Right renal pelvis (tissue), 4 donors: ENCODE measurements at places on chromosomes 1 and 21.

DNA sequence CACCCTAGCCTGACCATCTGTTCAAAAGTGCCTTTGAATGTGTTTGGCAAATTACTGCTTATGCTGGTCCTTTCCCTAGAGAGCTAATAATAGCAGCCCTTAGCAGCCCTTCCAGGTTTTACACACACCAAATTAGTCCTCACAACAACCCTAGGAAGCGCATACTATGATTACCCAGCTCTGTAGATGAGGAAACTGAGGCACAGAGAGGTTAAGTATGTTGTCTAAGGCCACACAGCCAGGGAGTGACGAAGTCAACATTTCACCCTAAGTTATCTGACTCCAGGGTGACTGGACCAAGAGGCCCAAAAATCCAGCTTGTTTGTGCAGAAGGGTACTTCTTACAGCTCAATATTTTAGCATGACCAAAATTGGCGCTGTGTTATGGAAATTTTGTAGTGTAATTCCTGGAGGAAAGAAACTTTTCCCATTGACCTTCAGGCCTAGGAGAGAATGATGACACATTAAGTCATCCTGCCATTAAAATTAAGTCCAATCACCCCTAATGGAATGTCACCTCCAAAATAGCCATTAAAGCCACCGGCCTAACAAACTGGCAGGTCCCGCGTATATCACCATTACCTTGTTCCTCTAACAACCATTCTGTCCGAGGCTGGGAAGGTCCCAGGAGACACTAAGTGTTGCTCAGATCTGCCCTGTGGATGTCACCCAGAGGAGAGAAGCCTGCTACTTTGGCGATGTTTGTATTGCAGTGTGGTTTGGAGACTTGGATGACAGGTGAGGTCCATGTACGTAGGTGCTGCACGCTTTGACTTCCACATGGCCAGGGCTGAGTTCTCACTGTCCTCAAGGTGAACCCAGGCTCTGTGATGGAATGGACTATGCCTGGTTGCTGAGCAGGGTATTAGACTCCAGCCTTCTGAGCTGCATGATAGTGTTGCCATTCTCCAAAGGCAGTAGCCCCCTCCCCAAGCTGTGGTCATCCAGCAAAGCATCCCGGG, 258.3 kb downstream of the TOMM20 start:
- no peak for DNase-seq

GRCh38 chr1:221462345-221462744, 279.5 kb downstream of the DUSP10 start:
- no peak for DNase-seq

DNA sequence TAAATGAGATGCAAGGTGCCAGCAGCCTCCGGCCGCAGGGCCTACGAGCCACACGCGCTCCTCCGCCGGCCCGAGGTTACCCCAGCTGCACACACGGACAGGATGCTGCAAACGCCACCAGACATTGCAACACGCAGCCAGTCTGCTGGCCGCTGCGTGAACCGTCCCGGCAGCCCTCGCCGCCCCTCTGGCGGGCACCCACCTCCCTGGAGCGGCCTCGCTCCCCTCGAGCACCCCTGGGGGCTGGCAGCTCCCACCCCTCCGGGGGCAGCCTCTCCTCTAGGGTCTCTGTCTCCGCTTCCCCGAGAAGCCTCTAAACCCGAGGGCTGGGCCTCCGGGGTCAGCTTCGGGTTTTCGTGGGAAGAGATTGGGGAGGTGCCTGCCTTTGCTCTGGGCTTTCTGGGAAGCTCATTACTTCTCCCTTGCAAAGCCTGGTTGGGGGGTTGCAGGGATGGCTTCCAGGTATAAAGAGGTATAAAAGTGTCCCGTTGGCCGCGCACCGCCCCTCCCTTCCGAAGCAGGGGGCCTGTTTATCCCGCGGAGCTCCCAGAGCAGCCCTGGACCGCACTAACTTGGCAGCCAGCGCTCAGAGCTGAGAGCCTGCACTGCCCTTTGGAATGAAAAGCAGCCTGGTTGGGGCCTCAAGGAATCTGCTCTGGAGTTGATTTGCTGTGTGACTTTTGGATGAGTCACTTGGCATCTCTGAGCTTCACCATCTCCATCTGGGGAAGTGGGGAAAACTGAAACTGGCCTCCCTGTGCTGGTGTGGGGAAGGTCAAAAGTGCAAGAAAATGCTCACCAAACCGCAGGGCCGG, 21.8 kb downstream of the DHRS3 start:
- no peak for DNase-seq

DNA sequence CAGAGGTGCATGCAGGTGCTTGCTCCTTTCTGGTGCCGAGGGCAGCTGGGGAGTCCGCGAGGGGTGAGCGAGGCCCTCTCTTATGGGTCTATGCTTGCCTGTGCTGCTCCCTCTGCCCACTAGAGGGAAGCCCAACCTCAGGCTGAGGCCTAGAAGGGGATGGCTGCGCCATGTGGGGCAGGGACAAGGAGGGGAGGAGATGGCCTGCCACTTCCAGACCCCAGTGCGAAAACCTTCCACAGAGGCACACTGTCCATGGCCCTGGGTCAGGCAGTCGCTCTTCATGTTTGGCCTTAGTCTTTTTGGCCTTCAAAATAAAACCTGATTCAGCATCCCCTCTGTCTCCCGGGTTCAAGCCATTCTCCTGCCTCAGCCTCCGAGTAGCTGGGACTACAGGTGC, 14.0 kb downstream of the RHBG start:
- no peak for DNase-seq

GRCh38 chr1:226512076-226512728, 36.4 kb upstream of the STUM start:
- no peak for DNase-seq

DNA sequence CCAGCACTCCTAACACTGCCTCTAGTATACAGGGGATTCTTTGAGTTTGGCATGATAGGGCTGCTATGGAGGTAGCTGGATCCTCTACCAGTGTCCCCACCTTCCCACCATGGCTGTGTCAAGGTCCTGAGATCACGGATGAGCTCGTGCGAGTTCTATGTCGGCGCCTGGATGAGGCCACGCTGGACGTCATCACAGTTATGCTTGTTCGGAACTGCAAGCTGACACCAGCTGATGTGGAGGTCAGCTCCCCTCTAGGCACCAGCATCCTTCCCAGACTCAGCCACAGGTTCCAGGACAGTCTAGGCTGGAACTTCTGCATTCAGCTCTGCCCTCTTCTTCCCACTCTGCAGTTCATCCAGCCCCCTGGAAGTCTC, 15.2 kb downstream of the HYI start:
- DNase-seq: no peak

DNA sequence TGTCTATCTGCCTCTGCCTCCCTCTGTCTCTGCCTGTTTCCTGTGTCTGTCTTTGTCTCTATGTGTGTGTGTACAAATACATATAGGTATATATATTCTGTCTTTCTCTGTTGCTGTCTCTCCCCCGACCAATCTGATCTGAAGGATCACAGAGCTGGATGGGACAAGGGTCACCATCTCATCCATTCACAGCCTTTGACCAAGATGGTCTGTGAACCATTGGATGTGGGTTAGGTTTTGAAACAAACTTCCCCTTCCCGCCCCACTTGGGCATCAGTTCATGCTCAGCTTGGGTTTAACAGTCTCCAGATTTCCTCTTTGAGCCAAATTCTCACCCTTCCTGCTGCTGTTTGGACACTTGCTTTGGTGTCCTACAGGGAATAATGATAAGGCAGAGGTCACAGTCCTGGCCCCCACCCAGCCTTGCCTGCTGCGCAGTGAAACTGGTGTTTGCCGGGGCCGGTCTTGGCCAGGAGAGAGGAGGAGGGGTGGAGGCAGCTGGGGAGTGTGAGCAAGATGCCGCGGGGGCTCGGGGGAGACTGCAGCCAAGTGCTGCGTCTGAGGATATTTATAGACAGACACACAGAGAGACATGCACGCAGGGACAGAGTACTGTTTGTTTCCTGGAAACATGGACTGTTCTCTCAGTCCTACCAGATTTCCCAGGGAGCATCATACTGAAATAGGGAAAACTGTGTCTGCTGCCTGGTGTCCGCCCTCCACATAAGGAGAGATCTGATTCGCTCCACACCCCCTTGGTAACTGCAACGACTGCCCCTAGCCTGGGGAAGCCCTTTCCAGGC, 27.0 kb upstream of the BTG2 start:
- no peak for DNase-seq

DNA sequence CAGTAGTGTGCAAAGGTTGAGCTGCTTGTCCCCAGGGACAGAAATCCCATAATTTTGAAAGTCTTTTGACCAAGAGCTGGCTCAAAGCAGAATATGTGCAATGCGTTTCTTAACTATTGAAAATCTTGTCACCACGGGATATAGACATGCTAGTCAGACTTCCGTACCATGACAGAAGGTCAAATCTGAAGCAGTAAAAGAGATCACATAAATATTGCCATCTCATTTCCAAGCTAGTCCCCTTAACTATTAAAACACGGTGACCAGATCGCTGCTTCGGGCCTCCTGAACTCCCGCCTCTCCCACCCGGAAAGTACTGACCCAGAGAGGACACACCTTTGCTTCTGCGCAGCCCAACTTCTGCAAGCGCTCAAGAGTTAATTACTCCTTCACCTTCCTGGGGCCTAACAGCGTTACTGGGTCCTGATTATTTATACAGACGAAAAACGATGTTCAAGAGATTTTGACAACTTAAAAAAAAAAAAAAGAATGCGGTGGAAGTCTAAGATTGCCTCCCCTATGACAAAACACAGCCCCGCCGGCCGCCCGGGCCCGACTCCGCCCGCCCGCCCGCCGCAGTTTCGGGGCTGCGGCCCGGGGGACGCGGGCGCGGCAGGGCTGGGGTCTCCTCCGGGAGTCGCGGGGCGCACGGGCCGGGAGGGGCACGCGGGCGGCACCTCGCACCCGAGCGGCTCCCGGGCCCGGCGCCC, 692 bp downstream of the SORT1 start:
- no peak for DNase-seq

GRCh38 chr1:111571239-111571638, 48.4 kb upstream of the RAP1A start:
- no peak for DNase-seq

DNA sequence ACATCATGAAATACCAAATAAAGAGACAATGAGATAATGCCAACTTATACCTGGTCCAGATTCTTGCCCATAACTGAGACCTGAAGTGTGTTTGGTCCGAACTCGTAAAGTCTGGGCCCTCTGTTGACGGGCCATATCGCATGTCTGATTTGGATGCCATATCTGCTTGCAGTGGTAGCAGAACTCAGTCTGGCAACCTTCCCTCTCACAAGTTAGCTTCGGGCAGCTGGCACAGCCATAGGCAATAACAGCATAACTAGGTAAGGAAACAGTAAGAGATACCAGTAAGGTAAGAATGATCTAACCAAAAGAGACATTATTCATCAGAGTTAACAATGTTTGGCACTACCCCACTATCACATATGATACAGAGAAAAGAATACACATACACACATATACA, 15.1 kb downstream of the RNF19B start:
- no peak for DNase-seq

GRCh38 chr1:109877317-109877771, 33.3 kb upstream of the CSF1 start:
- DNase-seq: peak; percentile 58

DNA sequence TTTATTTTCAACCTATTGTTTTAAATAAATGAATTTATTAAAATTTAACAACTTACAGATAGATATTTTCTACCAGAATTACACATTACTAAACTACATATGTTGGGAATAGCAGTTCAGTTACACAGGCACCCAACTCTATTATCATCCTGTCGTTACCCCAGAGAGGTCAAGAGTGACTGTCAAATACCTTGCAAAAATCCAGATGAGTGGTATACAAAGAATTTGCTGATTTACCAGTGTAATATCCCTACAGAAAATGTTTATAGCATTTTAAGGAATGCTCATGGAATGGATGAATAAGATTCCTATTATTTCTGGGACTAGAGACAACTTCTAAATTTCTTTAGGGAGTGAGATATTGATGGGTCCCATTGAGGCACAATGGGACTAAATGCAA, 300.7 kb upstream of the RGS18 start:
- DNase-seq: no peak

DNA sequence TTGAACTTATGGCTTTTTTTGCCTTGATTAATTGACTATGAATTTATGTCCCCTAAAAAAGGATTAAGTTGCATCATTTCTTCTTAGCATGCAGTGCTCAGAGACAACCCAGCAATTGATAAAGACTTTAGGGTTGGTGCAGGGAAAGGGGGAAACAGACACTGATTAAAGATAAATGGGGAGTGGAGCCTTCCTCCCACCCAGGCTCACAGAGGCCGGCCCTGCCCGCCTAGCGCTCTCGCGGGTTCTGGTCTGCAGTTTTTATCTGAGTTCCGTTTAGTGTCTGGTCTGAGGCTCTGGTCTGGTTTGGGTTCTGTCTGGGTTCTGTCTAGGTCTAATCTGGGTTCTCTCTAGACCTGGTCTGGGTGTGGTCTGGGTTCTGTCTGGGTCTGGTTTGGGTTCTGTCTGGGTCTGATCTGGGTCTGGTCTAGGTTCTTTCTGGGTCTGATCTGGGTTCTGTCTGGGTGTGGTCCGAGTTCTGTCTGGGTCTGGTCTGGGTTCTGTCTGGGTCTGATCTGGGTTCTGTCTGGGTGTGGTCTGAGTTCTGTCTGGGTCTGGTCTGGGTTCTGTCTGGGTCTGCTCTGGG, 48.1 kb downstream of the ABCG1 start:
- no peak for DNase-seq

- DNase-seq: no peak
These were observed 35.6 kb upstream of the USH2A start for GRCh38 chr1:216458812-216459211.

DNA sequence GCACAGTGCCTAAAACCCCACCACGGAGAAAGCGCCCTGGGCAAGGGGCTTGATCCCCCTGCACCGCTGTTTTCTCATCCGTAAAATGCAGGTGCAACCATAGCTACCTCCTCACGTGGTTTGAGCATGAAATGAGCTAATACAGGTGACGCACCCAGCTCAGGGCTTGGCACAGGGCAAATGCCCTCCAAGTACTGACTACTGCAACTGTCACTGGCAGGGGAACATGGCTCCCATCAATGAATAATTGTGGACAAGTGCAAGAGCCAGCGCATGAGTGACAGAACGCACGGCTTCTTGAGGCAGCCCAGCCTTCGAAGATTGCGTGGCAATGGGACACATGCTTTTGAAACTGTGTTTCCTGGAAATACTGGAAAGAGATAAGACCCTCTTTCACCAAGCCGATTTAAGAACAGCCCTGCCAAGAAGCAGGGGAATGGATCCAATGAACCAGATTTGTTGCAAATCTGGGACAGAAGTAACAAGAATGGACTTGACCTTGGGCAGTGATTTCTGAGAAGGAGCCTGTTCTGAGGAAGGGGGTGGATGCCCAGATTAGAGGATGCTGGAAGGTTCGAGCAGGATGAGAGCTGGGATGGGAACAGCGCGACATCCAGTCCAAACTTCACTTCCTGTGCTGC, 92.8 kb upstream of the IFFO2 start:
- no peak for DNase-seq

- DNase-seq: no peak
These were observed 84.1 kb upstream of the ZNF326 start for GRCh38 chr1:89910780-89911179.

DNA sequence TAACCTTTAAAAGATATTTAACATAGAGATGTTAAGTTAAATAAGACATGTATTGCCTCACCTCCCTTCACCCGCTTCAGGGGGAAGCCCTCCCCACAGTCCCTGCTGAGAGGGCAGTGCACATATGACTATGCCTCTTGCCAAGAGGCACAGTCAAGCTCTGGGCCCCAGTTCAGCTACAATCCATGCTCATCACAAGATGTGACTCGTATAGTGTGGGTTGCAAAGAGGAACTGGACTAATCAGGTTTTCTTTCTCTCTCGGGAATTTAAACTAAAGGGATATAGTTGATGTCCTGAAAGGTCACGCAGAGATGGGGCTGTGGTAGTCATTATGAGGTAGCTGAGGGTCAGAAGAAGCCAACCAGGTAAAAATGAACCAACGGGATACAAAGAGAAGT, 35.6 kb downstream of the LYST start:
- DNase-seq: no peak

GRCh38 chr1:177383715-177384114, 213.0 kb downstream of the BRINP2 start:
- no peak for DNase-seq
